ENCODE measurements at places on chromosomes 6 and 20.
A peak's percentile ranks its signal among the peaks of the same experiment; 100 is the strongest.

DNA sequence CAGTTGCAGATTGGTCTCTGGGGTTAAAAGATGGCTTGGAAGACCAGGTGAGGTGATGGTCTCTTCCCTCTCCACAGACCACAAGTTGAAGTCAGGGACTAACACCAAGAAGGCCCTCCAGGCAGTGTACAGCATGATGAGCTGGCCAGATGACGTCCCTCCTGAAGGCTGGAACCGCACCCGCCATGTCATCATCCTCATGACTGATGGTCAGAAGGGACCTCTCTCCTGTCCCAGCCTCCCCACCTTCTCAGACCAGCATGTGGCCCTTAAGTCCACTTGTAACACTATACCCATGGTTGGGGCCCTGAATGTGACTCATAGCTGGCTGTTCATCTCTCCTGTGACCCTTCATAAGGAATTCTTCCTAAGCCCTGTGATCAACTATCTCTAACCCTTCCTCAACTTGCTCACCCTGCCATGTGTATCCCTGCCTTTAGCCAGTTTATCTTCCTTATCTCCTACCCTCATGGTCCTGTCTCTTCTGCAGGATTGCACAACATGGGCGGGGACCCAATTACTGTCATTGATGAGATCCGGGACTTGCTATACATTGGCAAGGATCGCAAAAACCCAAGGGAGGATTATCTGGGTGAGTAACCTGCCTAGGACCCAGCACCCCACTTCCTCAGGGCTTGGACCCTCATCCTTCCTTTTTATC is 3.0 kb downstream of the CFB start:
- DNase-seq: peak; percentile 22

GRCh38 chr6:113625850-113626249 is 231.3 kb upstream of the MARCKS start:
- DNase-seq: no peak

GRCh38 chr20:31497838-31498540 is 16.3 kb upstream of the HM13 start:
- no peak for DNase-seq

DNA sequence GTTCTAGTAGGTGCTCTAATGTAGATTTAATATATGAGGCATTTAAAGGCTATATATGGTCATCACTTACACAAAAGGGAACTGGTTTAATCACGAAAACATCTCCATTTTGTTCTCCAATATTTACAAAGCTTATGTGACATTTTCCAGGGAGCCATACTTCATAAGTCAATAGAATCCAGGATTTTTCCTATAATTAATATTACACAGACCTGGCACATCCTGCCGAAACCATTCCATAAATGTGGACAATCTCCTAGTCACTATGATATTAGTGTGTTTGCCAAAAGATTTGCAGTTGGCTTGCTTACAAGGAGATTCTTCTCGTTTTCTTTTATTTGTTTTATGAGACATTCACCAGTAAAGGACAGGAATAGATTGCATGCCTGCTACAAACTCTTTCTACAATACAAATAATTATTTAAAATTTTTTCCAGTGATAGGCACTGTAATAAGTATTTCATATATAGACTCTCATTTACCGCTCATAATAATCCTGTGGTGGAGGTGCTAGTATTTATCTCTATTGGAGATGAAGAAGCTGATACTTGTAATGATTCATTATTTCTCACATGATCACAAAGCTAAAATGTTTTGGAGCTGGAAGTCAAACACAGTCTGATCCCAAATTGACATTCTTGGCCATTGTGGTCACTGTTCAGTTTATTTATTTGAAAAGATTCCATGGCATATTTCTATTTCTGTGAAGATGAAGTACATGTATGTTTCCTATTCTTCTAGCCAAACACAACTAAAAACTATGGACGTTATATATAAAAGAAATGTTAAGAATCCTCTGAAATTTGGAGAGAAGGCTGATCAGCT is 597.0 kb downstream of the HTR1B start:
- no peak for DNase-seq

- DNase-seq: no peak
Observed at GRCh38 chr6:30719356-30719755, 796 bp upstream of the TUBB start.
